ENCODE measurements at places on chromosomes 6 and 20.
A peak's percentile ranks its signal among the peaks of the same experiment; 100 is the strongest.

DNA sequence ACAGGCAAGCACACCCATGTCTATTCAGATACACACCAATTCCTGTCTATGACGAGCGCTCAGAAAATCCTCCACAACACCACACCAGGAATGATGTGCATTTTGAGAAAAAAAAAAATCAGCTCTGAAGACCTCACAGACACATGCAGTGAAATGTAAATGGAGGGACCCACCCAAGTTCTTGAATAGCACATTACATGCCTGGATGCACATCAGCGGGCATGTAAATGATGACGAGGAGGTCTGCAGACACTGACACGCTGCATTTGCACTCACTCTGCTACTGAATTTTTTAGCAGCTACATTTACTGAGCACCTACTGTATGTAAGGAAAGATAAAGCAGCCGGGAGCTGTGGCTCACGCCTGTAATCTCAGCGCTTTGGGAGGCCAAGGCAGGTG lies 14.7 kb downstream of the NRSN2 start:
- DNase-seq, result no peak

GRCh38 chr20:3933218-3933617 lies 44.0 kb downstream of the PANK2 start:
- DNase-seq, result no peak

DNA sequence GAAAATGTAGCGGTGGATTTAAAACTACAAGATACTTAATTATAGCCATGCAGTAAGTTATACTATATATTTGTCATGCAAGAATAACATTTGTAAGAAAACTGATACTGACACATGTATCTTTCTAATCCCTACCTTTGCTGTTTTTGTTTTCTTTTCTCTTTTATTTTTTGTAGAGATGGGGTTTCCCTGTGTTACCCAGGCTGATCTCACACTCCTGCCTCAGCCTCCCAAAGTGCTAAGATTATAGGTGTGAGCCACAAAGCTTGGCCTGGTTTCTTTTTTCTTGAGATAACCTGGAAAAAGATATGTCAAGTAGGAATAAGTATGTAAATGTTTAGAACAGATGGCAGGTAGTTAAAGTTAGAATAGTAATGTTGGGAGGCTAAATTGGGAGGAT lies 44.1 kb downstream of the MAPK14 start:
- no peak for DNase-seq

DNA sequence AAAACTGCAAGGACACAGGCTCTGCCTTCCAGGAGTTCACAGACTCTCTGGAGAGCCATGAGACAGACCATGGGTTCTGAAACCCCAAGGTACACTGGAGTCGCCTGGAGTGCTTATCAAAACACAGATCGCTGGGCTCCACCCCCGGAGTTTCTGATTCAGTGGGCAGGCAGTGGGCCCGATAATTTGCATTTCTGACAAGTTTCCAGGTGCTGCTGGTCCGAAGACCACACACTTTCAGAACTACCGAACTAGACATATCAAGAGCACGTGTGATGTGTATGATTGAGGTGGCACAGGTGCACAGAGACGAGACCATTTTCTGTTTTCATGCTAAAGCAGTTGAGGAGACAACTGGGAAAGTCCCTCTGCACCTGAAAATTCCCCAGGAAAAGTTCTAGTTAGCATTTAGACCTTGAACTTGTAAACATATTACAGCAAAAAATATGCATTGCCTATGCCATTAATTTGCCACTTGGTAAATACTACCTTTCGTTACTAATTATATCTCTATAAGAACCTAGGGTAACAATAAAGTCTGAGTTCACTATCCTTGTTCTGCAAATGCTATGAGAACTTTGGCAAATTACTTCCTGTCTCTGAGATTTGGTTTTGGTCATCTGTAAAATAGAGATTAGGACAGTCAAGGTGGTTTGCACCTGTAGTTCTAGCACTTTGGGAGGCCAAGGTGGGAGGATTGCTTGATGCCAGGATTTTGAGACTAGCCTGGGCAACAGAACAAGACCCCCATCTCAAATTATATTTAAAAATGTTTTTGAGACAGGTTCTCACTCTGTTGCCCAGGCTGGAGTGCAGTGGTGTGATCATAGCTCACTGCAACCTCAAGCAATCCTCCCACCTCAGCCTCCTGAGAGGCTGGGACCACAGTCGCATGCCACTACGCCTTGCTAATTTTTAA lies 14.3 kb upstream of the PIM1 start:
- peak; percentile 74 for DNase-seq

DNA sequence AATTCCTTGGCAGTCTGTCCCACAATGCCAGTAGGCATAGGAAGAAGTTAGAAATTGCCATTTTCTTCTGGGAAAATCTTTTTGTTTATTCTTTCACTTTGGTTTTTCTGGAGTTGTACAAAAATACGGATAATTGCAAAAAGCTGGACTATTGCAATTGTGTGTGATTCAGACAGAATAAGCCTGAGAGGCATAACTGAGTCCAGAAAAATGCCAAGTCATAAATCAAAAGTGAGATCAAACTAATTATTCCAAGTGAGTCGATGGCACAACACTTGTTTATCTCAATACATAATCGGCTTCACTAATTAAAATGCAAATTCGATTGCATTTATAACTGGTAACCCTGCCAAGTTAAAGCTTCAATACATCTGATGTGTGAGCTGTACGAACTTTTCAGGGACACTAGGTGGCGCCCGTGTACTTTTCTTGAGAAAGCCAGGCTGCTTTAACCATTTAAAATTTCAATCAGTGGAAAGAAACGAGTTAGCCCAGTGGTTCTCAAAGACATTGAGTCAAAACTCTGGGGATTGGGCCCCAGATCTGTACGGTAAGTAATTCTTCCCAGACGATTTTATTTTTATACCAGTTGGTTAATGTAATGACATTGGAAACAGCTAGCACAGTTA lies 102.6 kb downstream of the LAMP5 start:
- DNase-seq, result peak; percentile 65

DNA sequence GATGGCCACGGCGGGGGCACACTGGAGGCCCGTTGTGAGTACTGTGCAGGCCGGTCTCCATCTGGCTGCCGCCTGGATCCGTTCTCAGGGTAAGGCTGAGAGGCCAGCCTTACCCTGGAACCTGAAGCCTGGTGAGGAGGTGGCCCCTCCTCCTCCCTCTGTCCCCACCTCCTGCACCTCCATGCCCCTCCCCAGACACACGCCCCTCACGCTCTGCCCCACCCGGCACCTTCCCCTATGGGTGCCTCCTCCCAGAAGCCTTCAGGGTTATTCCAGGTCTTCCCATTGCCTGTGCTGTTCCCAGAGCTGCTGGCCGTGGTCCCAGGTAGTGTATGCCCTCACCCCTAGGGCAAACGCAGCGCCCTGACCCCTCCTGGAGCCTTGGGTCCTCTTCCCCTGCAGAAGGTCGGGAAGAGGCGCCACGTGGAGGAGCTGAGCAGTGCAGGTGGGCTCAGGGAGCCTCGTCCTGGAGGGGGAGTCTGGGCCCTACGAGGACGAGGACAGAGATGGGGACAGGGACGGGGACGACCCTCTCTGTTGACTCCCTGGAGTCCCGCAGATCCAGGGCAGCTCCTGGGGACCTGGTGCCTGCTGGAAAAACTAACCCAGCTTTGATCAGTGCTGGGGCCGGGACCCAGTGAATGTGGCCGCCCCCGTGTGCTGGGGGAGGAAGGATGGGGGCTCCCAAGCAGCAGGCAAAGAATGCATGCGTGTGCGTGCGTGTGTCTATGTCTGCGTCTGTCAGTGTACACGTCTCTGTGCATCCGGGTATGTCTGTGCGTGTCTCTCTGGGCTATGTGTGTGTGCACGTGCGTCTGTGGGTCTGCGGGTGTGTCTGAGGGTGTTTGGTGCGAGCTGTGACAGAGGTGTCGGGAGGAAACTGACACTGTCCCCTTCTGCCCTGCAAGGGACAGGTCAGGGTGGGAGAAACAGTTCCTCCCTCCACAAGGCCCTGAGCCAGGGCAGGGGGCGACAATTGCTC lies 8.2 kb upstream of the HRH3 start:
- DNase-seq, result no peak

DNA sequence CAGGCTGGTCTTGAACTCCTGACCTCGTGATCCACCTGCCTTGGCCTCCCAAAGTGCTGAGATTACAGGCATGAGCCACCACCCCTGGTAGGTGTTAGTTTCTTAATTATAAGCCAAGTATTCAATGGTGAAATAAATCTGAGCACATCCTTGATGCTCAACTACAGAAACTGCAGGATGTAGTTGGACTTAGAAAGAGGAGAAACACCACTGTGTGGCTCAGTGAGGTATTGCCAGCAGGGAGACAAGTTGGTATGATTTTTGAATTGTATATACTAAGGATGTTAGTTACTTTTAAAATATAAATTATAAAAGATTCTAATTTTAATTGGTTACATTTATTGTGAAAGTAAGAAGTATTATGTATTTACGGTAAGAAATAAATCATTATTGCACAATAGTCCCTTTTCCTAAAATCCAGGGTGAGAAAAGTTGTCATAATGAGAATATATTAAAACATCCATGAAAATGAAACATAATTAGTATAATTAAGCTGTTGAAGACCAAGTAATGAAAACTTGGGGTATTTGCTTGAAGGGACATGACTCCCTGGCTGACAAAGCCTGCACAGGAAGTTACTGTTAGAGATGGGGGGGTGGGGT lies 17.6 kb downstream of the SLC18B1 start:
- DNase-seq, result no peak

GRCh38 chr6:132188556-132189264 lies 212.6 kb downstream of the MOXD1 start:
- DNase-seq, result no peak

DNA sequence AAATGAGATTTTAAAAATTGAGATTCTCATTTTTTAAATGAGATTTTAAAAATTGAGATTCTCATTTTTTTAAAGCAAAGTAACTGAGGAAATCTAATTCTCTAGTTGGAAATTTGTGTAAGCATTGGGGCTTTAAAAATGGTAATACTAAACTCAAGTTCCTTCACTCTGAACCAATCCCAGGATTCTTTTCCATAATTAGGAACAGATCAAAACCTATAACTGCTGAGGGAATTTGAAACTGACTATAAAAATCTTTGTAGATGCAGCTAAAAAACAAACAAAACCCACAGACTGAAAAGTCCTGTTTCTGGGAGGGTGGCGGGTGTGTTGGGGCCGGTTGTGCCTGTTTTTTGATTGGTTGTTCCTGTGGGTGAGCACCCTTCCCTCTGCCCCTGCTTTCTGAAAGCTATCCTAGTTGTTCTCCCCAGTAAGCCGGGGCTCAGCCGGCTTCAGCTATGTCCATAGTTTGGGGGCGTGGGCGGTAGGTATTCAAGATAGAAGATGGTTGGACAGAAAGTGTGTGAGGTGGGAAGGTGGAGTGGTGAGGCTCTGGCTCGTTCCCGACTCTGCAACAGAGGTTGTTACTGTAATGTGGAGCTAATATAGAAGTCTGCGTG lies 49.3 kb downstream of the GFRA4 start:
- DNase-seq, result no peak

Data from stimulated activated CD8-positive, alpha-beta memory T cell treated with anti-CD3 and anti-CD28 coated beads, Interleukin-4, amount 100 ng/mL, for 48 hours (primary cell).